ENCODE measurements at places on chromosomes 3 and 15.

- no peak for DNase-seq
These were observed 224.1 kb downstream of the IGSF11 start for GRCh38 chr3:118810499-118811035.

- no peak for DNase-seq
These were observed 216.3 kb upstream of the LRTM1 start for GRCh38 chr3:55144015-55144673.

DNA sequence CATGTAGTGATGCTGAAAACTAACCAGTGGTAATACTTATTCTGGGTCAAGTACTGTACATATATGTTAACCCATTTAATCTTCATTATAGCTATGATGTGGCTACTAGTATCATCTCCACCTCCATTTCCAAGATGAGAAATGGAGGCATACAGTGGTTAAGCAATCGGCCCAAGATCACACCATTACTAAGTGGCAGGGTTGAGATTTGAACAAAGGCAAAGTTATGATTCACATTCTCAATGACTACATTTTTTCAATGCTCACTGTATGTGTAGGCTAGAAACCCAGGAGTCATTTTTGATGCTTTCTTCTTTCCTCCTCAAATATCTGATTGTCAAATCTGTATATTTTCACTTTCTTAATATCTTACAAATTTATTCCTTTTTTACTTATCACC lies 30.2 kb downstream of the ABI3BP start:
- no peak for DNase-seq

- no peak for DNase-seq
These were observed 58.9 kb upstream of the ULK4 start for GRCh38 chr3:42020684-42021307.

DNA sequence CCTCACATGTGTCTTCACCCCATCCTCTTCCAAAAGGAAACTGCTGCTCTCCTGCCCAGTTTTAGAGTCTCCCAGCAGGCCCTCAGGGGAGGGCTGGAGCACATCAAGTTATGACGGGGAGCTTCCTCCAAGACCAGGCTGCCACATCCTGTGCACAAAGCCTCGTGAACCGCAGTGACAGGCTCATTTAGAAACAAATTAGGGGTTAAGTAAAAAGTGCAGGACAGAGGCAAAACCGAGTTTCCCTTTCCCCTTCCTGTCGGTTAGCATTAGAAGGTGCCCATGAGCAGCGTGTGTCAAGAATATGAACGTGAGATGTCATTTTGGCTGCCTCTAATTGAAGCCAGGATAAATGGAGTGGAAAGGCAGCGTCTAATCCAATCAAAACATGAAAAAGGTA lies 199.7 kb downstream of the ARRDC4 start:
- DNase-seq = no peak

- no peak for DNase-seq
These were observed 80.5 kb downstream of the USF3 start for GRCh38 chr3:113615976-113616375.

DNA sequence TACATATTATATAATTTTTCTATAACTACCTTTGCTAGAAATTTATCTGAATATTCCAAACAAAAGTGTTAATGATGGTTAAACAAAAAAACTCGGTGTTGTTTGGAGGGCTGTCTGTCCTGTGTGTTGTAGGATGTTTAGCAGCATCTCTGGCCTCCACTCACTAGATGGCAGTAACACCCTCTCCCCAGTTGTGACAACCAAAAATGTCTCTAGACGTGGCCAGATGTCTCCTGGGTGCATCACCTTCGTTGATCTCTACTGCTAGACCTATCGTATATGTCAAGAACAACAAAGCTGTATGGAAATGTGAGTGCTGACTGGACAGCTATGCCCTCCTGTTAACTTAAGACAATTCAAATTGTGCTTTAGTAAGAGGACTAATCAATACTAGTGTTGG lies 14.1 kb downstream of the ANKRD34C start:
- no peak for DNase-seq

DNA sequence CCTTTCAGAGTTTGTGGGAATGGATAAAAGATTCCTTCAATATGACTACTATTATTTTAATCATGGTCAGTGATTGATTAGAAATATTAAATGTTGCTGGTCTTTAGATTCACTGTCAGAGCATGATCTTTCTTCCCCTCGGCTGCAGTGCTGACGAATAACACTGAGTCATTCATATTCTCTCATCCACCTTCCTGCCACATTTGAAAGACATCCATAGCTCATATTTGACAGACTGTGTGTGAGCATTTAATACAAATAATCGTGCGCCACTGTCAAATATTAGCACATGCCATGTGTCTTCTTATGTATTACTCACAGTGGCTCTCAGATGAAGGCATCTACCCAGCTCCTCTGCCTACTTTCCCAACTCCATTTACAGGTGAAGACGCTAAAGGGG lies 476.5 kb upstream of the TPRG1 start:
- DNase-seq = no peak

DNA sequence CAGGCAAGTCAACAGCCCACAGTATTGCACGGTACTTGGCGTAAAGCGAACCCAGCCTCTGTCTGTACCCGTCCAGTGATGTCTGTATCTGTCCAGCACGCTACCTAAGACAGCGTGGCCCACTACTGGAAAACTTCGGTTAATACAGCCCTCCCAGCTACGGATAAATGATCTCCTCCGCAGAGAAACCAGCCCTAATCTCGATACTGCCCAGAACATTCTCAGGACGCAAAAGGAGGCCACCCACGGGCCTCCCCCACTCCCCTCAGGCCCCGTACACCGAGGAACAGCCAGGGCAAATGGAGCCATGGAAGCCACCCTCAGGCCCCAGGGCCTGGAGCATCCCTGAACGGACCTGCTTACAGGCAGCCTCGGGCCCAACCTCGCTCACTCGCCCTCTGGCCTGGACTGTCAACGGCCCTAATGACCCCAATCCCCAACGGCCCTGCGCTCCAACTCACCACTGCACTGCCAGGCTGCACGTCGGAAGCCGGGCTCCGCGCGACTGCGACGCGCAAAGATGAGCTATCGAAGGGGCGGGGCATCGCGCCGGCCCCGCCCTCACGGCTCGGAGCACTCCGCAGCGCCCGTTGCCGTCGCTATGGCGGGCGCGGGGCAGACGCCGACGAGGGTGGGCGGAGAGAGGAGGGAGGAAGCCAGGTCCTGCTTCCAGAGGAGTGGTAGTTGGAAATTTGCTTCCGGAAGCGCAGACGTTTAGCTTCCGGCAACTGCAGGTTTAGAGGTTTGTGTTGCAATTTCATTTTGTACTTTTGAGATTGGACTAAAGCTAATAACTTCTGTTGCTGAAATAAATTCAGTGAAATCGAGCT lies at the start of gene SKIC8:
TSS of gene SKIC8 (minus strand) at position 509 of the 830 bp plus-strand sequence. CDS start 3,923 bp downstream, outside the sequence.
- peak; percentile 94 for DNase-seq

Measured in renal pelvis (tissue), 12 donors.